ENCODE measurements at places on chromosomes 7 and 10. TPM values are rescaled to one million over a fixed set of nuclear protein-coding genes. Genes with fewer than 3 reads are reported as not detected.

DNA sequence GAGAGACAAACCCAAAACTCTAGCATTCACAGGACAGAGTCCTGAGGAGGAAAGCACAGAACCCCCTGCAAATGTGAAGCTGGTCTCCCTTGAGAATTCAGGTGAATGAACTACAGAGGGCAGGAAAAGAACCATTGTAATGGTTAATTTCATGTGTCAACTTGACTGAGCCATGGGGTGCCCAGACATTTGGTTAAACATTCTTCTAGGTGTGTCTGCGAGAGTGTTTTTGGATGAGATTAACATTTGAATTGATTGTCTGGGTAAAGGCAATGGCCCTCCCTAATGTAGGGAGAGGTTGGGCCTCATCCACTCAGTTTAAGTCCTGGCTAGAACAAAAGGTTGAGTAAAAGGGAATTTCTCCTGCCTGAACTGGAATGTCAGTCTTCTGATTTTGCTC lies 15.7 kb upstream of the CDK1 start:
- ATAC-seq: no peak

GRCh38 chr7:84452618-84453017 lies 258.0 kb upstream of the SEMA3A start:
- no peak for ATAC-seq

DNA sequence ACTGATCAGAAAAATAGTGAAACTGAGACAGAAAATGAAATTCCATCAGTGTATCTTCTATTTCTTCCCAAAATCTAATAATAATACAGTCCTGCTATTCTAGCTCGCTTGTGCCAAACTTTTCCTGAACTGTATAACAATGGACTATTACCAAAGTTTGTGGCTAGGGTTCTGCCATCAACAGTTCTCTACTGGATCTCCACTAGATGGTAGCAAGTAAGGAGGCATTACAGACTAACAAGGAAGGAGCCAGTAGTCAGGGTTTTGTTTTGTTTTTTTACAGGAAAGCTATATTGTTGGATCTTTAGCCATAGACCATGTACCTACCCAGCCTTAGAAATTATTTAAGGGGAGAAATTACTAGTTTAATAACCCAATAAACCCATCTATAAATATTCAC lies 10.8 kb downstream of the MTERF1 start:
- ATAC-seq: no peak

GRCh38 chr7:36439624-36440023 lies 50.0 kb downstream of the ANLN start:
- ATAC-seq: no peak

GRCh38 chr7:15554081-15554480 lies 7.7 kb downstream of the AGMO start:
- no peak for ATAC-seq

ANKRD30A gene
- 0.07 TPM for total RNA-seq

SFRP5 gene
- 0.80 TPM for total RNA-seq

AGR3 gene
- total RNA-seq: not detected

NUDT13 gene
- 3.2 TPM for total RNA-seq

All from motor neuron (in vitro differentiated cells).